HFFc6 (cell line): ENCODE measurements at places on chromosomes 4 and X.

GRCh38 chr4:74395633-74396032, 30.7 kb downstream of the EREG start:
- peak; percentile 16 for DNase-seq

GRCh38 chr4:122842984-122843531, 16.4 kb downstream of the FGF2 start:
- no peak for DNase-seq

DNA sequence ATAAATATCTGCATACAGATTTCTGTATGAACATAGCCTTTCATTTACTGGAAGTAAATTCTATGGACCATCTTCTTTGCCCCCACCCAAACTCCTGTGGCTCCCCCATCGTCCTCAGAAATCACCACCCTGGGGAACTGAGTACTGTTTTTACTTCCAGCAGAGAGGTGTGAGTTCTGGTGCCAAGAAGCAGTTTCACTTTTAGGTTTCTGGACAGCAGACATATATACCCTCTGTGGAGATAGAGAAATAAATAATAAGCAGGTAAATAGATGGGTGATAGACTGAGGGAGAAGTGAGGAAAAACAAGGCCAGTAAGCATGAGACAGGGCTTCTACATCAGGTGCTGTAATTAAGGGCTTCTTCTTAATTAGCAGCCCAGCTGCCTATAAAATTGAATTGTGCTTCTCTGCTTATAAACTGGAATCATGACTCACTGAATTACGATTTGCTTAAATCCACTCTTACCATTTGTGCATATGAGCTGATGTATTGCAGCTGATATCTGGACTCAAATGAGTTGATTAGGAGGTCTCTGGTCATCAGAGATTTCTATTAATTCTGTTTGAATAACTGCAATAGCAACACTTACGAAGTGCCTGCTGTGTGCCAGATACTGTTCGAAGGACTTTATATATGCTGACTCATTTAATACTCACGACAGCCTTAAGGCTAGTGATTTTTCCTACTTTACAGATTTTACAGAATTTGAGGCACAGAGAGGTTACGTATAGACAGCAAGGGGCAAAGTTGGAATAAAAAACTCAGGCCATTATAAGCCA, 60.8 kb upstream of the DHX15 start:
- DNase-seq = peak; percentile 6

DNA sequence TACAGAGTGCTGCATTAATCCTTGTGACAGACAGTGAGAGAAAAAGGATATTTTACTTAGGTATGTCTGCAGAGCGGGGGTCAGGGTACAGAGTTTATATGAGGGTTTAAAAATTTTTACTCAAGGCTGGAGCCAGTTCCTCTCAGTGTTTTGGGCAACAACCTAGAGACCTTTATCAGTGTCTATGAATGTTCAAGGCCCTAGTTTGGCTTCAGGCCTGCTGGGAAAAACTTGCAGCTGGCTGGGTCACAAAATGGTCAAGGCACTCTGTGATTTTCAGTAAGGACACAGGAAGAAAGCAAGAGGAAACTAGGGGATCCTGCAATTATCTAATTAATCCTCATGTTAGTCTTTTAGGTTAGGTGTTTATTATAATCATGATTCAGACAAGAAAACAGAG, 10.8 kb upstream of the C4orf54 start:
- no peak for DNase-seq

DNA sequence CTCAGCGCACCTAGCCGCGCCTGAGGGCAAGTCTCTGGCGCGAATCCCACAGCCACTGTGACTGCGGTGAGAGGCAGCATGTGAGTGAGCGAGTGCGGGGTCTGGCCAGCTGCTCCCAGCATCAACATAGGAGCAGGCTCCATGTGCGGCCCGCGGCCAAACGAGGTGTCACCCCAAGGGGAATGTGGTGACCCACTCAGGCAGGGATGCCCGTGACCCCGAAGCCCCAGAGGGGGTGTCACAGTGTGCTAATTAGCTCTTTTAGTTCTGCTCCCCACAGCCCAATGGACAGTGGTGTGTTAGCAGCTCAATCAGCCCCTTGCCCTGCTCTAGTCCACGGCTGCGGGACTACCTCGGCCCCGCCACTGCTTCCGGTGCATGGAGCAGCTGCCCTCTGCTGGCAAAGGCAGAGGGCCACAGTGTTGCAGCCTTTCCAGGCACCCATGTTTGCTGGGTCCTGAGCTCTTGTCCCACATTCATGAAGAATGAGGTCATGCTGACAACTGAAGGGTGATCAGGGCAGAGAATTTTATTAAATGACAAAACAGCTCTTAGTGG, 61.4 kb downstream of the AGA start:
- DNase-seq = no peak

- DNase-seq = no peak
Observed at GRCh38 chr4:6803246-6803645, 20.7 kb downstream of the KIAA0232 start.

DNA sequence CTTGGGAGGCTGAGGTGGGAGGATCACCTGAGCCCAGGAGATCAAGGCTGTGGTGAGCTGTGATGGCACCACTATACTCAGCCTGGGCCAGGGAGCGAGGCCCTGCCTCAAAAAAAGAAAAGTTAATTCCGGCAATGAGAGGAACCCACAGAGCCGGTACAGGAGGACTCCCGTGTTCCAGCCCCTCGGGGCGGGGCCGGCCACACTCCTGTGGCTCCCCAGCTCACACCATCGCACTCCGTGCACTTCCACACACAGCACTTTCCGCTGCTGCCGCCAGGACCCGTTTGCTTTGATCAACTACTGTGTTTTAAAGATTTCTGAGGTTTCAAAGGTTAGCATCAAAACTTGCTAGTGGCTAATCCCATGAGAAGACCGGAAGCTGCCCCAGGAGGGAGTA, 171.7 kb downstream of the AFAP1 start:
- no peak for DNase-seq

GRCh38 chr4:70778888-70779422, 57.2 kb downstream of the RUFY3 start:
- DNase-seq = peak; percentile 62
